Smooth muscle cell of the brain vasculature (primary cell): ENCODE measurements at places on chromosomes 1 and 21.

GRCh38 chr1:39886757-39887231 is 3.5 kb upstream of the TRIT1 start:
- DNase-seq = no peak

GRCh38 chr1:207346513-207346912 is 25.0 kb downstream of the CD55 start:
- no peak for DNase-seq

DNA sequence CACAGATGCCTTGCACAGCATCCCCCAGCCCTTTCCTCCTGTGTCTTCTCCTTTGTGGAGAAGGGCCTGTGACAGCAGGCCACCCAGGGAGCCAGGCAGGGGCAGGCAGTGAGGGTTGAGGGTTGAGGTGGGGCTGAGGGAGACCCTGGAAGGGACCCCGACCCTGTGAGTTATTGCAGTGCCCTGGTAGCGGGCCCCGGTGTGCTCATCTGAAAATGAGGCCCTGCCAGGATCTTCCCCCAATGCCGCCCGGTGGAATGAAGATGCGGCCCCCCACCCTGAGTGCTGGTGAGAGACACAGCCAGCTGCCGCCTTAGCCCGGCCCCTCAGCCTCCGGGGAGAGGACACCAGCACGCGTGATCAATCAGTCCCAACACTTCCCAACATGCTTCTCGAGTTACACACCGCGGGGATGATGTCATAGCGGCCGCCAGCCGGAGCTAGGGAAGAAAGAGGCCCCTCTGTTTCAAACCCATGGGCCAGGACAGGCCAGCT is 36.2 kb upstream of the ACTRT2 start:
- no peak for DNase-seq

DNA sequence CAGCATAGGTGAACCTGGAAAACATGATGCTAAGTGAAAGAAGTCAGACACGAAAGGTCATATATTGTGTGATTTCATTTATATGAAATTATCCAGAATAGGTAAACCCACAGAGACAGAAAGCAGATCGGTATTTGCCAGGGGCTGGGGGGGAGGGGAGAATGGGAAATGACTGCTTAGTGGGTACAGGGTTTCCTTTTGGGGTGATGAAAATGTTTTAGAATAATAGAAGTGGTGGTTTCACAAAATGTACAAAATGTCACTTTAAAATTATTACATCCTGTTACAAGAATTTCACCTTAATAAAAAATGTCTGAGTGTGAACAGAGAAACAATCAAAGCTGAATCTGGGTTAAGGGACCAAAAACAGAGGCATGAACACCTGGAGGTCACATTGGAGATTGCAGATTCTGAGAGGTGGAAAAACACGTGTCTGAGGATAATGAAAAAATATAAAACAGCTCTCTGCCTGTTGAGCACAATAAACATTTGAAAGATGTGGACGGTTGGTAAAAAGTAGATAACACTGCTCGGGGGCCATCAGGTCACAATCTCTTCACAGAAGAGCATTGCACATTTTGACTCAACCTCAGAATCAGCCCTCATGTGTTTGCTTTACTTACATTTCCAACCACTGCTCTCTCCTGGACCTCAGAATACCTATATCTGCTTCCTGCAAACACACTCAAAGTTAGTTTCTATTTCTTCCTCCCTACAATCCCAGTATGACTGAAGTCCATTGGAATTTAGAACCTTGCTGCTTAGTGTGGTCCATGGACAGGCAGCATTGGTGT is 3.2 kb downstream of the SLAMF6 start:
- no peak for DNase-seq

GRCh38 chr1:234976861-234977680 is 151.6 kb downstream of the TOMM20 start:
- DNase-seq = no peak

DNA sequence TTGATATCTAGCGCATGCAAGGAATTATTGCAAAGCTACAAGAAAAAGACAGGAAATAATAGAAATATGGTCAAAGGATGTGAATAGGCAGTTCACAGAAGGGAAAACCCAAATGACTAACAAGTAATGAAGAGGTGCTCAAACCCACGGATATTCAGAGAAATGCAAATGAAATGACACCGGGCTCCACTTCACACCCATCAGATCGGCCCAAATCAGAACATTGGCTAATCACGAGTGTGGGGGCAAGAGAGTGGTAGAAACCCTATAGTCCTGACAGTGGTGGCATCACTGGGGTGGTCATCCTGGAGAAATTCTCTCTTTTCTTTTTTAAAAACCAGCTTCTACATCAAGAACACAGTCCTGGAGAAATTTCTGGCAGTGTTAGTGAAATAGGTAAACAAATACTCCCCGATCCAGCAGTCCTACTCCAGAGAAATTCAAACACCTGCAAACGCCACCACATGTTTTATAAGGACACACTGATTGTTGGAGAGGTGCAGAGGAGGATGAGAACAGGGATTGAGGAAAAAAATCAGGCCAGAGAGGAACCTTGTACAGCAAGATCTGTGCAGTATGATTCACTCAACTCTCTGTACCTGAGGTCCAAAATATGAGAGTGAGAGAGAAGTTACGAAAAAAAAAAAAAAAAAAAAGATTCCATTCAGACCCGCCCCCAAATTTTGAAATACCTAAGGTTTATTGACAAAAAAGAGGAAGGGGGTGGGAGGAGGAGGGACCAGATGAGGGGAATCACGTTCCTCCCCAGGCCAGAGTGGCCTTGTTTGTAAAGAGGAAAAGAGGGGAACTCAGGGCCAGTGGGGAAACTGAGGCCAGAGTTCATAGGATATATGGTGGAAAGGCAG is 9.2 kb upstream of the TNFRSF1B start:
- no peak for DNase-seq

DNA sequence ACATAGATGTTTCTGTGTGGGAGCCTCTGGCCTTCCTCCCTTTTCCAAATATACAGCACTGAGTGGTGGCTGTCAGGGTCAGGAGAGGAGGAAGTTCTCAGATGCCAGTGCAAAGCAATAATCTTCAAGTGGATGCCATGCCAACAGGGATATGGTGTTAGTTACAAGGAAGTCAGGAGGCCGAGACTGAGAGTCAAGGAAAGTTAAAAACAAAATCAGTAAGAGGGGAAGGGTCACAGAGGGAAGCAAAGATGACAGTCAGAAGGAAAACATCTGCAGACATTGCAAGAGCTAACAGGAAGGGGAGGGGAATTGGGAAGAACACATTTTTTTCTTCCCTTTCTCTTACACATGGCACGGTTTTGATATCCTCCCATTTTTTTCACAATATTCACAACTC is 691.4 kb downstream of the ADGRL2 start:
- DNase-seq = no peak

GRCh38 chr1:248918131-248918530 is 12.1 kb downstream of the PGBD2 start:
- DNase-seq = no peak

DNA sequence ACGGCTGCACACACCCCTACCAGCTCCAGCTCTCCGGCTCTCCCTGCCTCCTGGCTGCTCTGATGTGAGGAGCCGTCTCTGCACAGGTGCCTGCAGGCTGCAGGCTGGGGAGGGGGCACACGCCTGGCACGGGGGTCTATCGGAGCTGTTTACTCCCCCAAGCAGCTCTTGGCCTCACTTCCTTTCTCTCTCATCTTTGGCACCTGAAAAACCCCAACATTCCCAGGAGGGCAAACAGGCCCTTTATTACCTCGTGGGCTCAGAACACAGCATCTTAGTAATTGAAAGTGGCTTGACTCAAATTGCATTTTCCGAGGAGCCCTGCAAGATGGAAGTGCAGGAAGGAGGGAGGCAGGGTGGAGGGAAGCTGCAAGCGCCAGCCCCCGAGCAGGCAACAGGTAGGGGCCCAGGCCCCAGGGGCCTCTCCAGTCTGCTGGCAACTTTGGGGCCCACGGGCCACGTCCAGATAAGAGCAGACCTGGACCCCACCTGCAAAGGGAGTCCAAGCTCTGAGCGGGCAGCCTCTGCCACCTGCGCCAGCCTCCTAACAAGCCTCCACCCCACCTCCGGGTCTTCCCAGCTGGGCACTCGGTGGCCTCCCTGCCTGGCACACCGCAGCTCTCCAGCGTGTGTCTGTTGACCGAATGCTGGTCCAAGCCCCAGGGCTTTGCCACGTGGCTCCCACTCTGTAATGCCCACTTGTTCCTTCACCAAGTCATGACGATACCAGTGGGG is 263.6 kb upstream of the VAMP3 start:
- DNase-seq = no peak
